ENCODE measurements at places on chromosomes 16 and 17. TPM values are rescaled to one million over a fixed set of nuclear protein-coding genes. Genes with fewer than 3 reads are reported as not detected.

DNA sequence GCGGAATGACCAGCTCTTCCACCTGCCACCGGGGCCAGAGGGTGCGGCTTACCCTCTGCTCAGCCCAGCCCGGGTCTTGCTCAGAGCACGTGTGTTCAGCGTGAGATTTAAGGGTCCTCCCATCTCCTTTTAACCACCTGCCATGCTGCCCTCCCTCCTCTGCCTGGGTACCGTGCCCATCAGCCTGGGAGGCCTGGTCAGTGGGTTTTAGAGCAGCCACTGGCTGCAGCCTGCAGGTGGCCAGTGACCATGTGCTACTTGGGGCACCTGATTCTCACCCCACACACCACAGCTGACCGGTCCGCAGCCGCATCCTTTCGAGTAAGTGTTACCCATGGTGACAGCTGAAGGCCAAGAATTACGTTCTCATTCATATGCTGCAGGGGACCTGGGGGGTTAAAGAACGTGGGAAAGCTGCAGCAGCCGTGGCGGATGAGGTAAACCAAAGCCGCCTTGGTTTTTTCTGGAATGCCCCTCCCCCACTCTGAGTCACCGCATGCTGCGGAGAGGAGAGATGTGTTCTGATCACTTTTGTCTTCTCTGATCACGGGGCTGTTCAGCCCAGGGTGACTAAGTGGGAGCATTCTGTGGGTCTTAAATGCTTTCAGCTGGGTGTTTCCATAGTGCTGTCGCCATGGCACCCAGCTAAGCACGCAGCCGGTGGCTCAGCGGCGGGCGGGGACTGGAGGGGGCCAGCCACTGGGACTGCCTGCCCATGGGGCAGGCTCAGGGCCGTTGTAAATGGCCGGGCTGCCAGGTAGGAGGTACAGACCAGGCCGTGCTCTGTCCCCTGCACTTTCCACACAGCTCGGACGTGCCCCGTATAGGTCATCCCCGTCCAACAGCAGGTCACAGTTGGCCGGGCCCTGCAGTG lies 59.8 kb downstream of the BAIAP2 start:
- peak; percentile 81 for DNase-seq

Gene COIL
- total RNA-seq, result 20.3 TPM

DNA sequence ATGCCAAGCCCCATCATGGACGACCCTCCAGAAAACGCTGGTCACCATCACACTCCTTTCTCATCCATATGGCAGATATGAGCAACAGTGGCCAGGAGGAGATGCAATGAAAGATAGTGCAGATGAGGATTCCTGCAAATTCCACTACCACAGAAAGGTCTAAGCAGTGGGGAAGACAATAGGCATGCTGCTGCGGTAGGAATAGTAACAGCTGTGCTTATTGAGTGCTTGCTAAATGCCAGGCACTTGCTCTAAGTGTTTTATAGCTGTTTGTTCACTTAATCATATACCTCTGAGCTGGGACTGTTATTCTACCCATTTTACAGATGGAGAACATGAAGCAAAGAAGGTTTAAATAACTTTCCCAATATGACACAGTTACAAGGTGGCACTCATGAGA lies 46.6 kb upstream of the AKAP1 start:
- no peak for DNase-seq

Gene PIK3R5
- total RNA-seq, result 159 TPM

- no peak for DNase-seq
These were observed 33.1 kb downstream of the DNAH3 start for GRCh38 chr16:21117567-21117966.

Gene FBXW10
- not detected for total RNA-seq

DNA sequence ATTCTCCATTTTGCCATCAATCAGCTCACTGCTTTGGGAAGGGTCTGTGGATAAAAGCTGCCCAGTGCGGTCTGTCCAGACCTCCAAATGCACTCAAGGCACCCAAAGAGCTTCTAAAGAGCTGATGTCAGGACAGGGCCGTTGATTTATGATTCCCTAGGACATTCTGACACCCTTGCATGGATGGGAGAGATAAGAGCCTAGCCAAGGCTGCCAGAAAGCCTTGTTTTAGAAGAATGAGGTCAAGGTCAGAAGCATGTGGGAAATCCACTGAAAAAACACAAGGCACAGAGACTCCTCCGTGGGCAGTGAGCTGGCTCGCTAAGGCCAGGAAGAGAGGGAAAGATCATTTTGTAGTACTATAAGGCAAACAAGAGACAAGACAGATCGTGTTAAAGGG lies 214.0 kb downstream of the CDH11 start:
- no peak for DNase-seq

DNA sequence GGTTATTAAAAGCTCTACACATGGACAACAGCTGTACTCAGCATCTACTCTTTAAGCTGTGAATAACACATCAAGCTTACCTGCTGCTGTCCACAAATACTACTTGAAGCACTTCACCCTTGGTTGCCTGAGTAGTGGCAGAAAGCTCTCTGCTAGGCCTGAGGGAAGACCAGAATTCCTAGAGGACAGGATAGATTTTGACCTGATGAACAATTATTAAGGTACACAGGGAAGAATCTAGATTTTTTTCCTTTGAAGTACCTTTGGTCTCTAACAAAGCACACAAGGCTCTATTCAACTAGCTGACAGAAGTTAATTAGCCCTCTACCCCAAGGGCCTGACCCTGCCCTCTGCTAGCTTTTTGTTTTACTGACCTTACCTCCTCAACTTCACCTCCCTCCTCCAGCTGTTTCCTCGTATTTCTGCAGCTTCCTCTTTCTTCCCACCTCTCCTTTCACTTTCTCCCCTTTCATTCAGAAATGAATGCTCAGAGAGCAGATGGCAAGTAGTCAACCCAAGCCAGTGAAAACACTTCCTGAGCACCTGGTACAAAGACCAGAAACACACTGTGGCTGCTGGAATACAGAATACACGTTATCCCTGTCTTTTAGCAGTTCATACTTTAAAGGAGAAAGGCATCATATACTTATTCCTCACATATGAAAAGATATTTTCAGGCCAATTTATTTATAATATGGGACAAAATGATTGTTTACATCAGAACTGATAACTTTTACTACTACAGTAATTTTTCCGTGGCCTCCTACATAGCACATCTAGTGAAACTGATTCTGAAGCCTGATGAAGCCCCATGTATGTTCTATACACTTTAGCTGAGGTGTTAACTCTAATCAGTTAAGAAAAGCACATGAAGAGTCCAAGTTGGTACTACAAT lies 5.7 kb upstream of the VEZF1 start:
- DNase-seq, result no peak

- no peak for DNase-seq
These were observed 66.7 kb upstream of the DHX40 start for GRCh38 chr17:59498530-59499307.

- no peak for DNase-seq
These were observed 3.7 kb upstream of the RAB40C start for GRCh38 chr16:586047-586644.

GRCh38 chr17:72726936-72727335 lies 365.6 kb downstream of the SLC39A11 start:
- peak; percentile 64 for DNase-seq

- DNase-seq, result no peak
These were observed 14.0 kb downstream of the ALKBH5 start for GRCh38 chr17:18197535-18198194.

DNA sequence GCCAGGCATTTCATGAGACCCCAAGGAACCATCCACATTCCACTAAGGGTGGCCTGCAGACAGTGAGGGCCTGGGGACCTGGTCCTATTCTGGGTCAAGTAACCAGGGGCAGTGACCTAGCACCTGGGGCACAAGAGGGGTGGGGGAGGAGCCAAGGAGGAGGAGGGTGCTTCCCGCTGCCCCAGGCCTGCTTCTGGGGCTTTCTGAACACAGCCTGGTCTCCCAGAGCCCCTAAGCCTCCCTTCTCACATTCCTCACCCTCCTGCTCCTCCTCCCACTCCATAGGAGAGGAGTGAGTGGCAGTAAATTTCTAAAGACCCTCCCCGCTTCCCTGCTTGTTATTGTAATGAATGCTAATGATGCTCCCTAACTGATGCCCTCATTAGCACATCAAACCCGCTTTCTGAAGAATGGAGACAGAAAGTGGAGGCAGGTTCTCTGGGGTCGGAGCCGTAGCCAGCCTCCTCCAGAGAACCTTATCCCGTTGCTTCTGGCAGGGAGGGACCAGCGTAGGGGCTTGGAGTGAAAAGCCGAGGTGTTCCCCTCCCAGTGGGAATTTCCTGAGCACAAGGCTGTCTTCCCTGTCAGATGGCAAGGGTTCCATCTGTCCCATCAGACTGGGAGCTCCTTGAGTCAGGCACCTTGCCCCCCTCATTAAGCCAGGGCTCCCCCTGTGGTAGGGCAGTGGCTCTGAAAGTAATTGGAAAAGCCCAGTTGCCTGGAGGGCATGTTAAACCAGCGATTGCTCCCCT lies 3.7 kb upstream of the SRCIN1 start:
- DNase-seq, result no peak

Gene TEX14
- total RNA-seq, result 0.47 TPM

DNA sequence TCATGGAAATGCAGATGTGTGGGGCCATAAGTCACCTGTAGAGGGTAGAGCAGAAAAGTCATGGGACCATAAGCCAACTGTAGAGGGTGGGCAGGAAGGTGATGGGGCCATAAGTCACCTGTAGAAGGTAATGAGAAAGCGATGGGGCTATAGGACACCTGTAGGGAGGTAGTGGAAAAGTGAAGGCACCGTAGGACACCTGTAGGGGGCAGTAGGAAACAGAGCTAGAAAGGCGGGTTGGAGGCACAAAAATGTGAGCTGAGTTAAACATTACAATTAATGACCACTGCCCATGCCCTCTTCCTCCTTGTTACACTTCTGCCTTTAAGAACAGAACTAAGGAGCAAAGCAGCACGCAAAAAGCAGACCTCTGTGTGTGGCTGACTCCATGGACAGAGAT lies 150.1 kb downstream of the SHISA6 start:
- no peak for DNase-seq

DNA sequence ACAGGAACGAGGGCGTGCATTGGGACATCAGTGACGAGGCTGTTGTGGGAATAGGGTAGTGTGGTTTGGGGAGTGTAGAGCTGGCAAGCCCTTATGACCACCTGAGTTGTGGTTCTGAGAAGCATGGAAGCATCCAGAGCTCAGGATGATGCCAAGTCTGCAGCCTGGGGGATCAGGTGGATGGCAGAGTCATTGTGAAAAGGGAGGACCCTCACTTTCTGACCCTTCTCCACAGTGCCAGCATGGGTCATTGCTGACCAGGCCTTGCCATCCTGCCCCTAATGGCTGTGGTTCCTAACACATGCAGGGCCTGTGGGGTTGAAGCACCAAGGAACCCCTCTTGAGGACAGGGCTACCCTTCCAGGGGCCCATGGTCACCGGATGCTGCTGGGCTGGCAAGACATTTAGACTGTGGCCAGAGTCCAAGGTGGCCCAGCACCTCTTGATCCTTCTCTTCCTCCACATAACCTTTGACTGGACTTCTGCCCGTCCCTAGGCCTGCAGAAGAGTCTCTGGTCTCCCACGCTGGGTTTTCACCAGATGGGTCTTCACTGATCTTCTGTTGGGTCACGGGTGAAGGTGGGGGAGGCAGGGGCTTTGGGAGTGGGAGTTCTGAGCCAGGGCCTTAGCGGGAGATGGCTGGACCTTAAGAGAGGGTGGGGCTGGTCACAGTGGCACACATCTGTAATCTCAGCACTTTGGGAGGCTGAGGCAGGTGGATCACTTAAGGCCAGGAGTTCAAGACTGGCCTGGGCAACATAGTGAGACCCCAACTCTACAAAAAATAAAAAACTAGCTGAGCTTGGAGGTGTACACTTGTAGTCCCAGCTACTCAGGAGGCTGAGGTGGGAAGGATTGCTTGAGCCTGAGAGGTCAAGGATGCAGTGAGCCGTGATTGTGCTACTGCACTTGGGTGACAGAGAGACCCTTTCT lies 2.0 kb upstream of the PLA2G15 start:
- DNase-seq, result peak; percentile 16

- DNase-seq, result no peak
These were observed 358 bp upstream of the ARHGDIG start for GRCh38 chr16:280005-280460.

Gene AHSP
- not detected for total RNA-seq

Gene TMEM100
- not detected for total RNA-seq

Gene P2RX1
- 0.34 TPM for total RNA-seq

Data from CD4-positive, alpha-beta T cell (primary cell).